Activated T-cell treated with anti-CD3 and anti-CD28 coated beads, Interleukin-2, amount 50 U/mL, for 4 hours (primary cell): ENCODE measurements at places on chromosomes 13 and 19. TPM values are rescaled to one million over a fixed set of nuclear protein-coding genes. Genes with fewer than 3 reads are reported as not detected.
A peak's percentile ranks its signal among the peaks of the same experiment; 100 is the strongest.

GRCh38 chr13:41107104-41107571 lies 25.5 kb downstream of the KBTBD6 start:
- DNase-seq: no peak

Gene TUBB4A
- total RNA-seq: 4.8 TPM

Gene DHPS
- 129 TPM for total RNA-seq

DNA sequence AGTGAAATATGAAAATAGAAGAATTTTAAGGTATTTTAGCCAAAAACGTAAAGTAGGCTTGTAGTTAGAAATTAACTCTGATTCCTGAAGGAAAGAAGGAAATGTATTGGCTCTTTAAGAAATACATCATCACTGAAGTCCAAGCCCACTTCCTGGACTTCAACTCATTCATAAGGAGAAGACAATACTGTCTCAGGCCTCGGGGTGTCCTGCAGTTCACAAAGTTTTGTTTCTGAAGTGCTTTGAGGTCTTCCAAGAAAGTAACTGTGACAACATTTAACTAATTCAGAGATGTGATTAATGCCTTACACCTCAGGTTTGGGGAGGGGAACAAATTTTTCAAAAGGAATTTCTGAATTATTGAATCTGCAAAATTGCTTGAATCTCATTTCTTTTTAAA lies 65.8 kb upstream of the STARD13 start:
- no peak for DNase-seq

DNA sequence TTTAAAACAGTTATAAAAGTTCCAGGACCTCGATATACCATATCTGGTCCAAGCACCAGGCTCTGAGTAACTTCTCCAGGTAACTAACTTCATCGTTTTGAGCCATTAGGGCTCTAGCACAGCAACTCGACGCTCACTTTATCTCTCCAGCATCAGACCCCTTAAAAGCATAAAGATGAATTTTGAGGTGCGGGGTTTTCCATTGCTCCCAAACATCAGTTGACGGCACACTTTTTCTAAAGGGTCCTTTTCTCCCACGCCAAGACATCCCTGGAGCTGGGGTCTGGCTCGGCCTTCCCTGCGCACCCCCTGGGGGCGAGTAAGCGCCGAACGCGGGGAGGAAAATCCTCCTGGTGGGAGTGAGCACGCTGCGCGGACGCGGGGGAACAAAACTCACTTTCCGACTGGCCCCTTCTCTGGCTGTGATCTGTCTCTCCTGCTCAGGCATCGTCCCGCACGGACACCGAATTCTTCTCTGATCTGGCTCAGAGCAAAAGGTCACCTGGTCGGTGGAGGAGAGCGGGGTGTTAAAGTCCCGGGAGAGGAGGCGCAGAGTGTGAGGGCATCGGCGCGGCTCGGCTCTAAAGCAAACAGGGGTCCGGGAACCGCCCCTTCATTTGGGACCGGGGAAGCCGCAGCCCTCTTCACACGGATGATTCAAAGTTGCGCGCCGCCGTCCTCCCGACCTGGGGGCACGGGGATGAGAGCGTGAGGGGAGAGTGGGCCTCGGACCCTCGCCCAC lies at the start of gene ATP7B:
Gene ATP7B, minus strand, starts transcription at position 561 of the 742 bp plus-strand sequence. Its CDS starts 113 bp downstream, at position 448.
- peak; percentile 5 for DNase-seq

DNA sequence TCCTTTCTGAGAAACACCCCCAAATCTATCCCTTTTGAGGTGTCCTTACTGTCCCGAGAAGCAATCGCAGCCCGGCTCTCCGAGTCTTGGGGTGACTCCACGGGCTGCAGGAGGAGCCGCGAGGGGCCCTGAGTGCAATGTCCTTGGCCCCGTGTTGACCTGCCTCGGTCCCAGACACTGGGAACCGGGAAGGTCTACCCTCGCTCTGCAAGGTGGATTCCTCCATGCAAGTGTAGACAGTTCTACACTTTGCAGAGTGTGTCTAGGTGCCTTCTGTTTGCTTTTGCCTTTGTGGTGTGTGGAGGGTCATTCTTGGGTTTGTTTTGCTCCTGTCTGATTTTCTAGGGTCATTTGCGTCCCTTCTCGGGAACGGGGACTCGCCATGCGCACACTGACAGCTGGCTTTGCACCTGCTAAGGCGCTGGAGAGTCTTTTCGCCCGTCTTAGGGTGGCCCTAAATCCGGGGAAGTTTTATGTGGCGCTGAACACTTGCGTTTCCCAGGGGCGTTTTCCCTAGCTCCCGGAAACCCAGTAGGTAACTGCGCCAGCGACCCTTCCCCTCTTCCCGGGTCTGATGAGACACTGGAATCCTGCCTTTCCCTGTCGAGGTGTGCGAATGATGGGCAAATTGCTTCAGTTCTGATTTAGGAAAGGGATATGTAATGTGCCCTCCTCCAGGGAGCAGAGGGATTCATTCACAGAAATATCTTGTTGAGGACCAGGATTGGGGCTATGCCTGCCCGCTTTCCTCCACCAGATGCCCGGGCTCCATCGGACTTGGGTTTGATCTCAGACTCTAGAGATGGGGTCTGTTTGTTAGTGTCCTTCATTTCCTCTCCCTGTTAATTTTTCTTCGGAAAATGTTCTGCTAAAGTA lies 755 bp downstream of the SERTM1 start:
- no peak for DNase-seq

DNA sequence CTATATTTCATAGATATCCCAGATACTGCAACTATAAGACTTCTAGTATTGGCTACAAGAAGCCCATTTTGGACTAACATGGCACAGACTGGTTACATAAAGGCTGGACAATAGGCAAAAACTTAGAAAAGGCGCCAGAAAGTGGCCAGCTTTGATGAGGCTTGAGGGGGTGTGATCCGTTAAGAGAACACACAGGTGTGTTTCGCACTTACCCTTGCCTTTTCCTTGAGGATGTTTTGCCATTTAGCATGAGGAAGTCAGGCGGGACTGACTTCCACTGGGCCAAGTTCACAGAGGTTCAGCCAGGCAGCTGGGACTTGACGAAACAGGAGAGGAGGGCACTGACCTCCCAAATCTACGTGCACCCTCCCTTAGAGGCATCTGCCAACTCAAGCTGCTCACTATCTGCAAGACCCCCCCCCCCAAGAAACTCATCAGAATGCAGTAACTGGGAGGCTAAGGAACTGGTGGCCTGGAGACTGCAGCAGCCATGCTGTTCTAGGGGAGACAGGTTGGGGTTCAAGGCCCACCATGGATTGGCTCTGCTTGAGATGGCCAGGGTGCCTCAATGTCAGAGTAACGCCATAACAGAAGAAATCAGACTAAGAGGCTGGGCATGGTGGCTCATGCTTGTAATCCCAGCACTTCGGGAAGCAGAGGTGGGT lies 4.5 kb upstream of the LIN7B start:
- no peak for DNase-seq

Gene ZNF835
- 2.7 TPM for total RNA-seq

DNA sequence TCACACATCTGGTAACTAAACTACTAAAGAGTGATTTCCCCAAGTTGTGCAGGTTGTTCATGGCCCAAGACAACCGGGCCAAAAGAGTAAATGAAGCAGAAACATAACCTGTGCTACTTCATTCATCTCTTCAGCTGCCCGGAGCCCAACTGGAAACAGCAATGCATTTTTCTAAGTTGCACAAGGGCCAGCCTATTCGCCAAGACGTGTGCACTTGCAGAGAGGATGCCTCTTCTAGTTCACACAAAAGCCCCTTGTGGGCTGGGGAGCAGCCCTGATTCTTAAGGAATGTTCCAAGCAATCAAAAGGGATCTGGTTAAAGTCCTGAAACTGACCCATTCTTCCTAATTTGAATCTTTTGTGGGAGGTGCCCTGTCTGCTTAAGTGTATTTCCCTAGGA lies 275.8 kb downstream of the SHISA2 start:
- no peak for DNase-seq

GRCh38 chr13:26482451-26483197 lies 74.9 kb upstream of the WASF3 start:
- DNase-seq: peak; percentile 42

- DNase-seq: no peak
Measured at GRCh38 chr13:98097749-98098148, 45.1 kb upstream of the FARP1 start.

Gene LILRB4
- 0.22 TPM for total RNA-seq
